ENCODE measurements at places on chromosomes 7 and 10.

GRCh38 chr10:33657154-33657908 is 322.9 kb upstream of the NRP1 start:
- DNase-seq: no peak

DNA sequence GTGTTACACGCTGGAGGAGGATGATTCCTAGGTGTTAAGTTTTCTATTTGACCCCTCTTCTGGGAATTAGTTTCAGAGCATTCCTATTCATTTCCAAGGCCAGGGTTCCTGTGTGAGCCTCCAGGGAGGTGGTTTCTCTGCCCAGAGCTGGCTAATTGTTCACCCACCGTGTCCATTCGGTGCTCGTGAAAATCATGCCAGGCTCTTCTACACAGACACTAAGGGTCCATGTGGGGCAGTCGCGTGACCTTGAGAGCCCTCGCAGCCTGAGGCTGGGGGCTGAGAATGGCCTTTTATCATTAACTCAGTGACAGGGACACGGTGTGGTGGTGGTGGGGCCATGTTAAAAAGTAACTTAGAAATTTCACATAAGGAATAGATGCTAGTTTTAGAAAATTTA is 83.7 kb downstream of the EMX2 start:
- DNase-seq: no peak

DNA sequence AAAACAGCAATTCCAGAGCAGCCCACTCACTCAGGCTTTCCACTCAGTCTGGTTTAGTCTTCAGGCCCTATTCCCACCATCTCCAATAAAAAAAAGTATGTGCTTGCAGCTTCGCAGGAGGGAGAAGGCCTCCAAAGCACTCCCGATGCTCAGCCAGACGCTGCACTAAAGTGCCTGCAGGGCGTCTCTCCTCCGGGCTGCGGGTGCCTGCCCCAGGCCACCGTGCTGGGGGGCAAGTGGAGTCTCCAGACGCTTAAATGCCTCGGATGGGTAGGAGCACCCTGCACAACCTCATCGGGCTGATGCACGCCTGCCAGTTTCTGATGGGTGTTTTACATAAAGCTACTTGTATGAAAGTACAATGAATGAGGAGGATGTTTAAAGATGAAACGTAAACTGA is 31.3 kb upstream of the NCAPG2 start:
- no peak for DNase-seq

- DNase-seq: no peak
Observed at GRCh38 chr7:57198801-57199200, 66.6 kb upstream of the ZNF479 start.

GRCh38 chr10:102643336-102644065 is 778 bp upstream of the TRIM8 start:
- DNase-seq: peak; percentile 73

DNA sequence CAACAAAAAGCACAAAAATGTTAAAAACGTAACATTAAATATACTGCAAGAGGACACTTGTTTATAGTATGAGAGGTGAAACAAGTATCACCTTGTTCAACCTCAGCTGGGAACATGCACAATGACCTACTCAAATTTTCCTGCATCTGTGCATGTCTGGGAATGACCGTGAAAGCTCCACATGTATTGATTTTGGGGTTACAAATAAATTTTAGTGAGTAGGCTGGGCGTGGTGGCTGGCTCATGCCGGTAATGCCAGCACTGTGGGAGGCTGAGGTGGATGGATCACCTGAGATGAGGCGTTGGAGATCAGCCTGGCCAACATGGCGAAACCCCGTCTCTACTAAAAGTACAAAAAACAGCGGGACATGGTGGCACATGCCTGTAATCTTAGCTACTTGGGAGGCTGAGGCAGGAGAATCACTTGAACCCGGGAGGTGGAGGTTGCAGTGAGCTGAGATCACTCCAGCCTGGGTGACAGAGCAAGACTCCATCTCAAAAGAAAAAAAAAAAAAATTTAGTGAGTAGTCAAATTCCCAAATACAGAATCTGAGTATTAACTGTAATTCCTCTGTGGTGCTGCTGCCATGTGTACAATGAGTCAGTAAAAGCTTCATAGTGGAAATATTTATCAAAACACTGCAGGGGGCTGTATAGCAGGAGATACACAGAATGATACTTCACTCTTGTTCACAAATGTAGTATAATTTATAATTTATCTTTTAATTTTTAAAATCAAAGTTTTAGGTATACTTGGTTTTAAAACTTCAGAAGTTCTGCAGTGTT is 41.1 kb downstream of the SUGCT start:
- no peak for DNase-seq

DNA sequence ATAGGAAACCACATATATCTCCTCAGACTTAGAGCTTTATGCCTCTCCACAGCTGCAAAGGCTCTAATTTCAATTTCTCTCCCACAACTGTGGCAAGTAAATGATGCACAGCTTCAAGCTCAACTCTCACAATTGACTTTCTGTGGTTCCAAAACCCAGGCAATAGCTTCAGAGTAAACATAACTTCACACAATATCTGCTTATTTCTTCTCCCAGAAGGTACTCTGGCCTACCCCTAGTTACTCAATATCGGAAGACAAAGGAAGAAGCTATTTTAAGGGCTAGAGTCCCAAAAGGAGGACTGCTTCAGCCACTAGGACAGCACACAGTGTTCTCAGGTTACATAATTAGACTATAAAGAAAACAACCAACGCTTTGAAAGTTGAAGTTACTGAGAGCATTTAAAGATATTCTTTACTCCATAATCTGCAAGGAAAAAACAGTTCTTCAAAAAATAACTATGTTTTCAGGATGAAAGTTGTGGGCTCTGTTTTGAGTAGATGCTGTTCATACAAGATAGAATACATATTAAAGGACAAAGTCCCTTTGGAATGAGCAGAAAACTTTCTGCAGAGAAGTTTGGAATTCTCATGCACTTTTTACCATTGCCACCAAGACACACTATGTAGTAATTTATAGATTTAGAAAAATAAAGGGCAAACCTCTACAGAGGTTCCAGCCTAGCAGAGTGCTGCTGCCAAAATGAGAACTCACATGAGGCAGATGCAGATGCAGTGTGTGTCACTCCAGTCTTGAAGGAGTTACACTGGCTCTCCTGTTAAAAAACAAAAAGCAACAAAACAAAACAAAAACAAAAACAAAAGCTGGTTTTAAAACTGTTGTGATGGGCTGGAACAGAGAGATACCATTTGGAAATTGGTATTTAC is 81.8 kb downstream of the NT5C2 start:
- no peak for DNase-seq

- no peak for DNase-seq
Observed at GRCh38 chr10:121741248-121741792, 143.1 kb upstream of the FGFR2 start.
